ENCODE measurements at places on chromosomes 6 and 20.
A peak's percentile ranks its signal among the peaks of the same experiment; 100 is the strongest.

DNA sequence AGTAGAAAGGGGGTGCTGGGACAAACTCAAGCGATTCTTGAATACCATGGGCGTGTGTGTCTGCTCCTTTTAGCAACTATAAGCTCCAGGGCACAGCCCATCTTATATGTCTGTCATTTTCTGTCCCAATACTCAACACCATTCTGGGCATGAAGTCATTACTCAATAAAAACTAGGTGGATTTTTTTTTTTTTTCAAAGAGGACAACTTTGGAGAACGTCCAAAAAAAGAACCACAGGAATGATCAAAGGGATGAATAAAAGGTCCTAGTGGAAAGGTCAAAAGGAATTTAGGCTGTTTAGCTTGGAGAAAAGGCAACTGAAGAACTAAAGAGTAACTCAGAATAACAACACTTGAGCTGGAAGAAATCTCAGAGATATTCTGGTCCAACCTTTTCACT, 24.4 kb downstream of the UQCC1 start:
- no peak for DNase-seq

GRCh38 chr6:8195040-8195713, 92.8 kb upstream of the EEF1E1 start:
- no peak for DNase-seq

- DNase-seq: no peak
These were observed 183.7 kb upstream of the CEP162 start for GRCh38 chr6:84411060-84411629.

DNA sequence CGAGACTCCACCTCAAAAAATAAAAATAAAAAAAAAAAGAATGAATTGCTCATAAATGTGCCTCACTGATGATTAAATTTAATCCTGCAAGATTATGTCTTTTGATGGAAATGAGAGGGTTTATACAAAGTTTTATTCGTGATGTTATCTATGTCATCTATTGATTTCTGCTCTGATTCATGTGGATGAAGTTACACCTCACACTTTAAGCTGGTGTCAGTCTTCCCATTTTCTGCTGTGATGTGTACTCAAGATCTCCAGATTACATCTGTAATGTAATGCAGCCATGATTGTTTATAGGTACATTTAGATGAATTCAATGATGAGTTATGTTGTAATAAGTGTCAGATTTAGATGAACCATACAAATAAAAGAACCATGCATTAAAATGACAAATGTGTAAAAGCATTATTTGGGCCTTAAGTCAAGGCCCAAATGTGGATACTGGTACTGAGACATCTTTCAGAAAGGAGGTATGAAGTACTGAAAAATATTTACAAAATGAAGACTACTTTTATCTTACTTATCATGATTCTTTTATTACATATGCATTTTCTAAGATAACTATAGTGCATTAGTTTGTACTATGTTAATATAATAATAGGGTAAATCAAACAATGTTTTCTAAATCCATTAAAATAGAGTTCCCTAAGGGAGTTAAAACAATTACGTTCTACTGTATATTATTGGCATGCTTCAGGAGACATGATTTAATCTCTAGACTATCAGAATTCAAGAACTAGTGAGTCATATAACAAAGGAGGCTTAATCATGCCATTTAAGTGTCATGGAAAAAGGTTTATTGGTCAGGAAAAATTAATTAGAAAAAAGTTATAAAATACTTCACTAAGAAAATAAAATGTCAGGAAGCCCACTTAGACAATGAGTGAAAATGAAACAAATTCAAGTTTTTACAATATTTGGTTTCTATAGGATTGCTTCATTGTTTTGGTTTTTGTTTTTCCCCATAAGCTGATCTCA, 34.5 kb downstream of the HCRTR2 start:
- no peak for DNase-seq

DNA sequence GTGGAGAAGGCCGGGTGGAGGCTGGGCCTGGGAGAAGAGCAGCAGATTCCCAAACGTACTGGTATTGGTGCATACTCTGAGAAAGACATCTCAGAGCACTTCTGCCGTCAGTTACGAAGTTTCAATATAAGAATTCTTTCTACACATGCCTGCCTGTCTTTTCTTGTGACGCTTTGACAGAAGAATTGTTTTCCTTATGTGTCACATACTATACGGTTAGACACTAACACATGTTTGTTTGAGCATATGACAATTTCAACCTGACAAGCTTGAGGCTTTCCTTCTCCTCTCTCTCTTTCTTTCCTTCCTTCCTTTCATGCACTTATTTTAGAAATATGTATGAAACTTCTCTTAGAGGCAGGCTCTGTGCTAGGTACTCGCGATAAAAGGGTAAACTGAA, 360.0 kb downstream of the QKI start:
- no peak for DNase-seq

DNA sequence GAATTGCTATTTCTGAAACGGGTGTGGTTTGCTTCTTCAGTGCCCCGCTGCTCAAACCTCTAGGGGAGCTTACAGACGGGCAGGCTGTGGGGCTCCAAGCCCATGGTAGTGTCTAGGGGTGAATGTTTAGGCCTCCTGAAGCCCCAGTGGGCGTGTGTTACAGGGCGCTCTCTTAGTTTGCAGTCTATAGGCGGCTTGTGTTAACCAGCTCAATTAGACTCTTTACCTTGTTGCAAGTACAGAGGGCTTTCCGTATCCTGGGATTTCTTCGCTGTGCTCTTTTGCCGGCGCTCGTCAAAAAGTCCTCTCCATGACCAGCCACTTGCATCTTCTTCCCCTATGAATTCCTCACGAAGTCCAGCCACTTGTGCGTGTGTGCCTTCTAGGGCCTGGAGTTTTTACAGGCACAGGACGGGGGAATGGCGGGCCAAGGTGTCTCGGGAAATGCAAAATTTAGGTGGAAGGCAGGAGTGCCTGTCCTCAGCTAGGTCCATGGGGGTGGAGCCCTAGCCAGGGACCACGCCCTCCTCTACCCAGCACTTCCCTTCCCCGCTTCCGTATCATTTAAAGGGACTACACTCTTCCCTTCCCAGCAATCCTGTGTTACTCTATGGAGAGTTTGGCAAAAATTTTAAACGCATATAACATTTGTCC, 94.5 kb downstream of the HTR1B start:
- DNase-seq: peak; percentile 61

DNA sequence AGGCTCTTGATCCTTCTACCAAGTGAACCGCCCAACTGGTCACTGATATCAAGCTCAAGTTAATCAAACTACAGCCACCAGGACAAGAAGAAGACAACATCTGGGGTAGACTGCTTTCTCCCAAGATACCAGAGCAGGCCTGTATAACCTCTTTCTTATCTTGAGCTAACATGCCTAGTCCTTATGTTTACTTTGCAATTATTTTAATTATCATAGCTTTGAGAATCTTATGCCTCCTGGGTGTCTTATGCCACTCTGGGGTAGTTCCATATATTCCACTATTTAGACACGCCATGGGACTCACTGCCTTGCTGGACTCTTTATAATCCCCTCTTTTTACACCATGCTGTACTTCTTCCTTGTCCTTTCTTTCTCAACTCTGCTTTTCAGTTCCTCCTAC, 41.5 kb upstream of the ECI2 start:
- DNase-seq: no peak

DNA sequence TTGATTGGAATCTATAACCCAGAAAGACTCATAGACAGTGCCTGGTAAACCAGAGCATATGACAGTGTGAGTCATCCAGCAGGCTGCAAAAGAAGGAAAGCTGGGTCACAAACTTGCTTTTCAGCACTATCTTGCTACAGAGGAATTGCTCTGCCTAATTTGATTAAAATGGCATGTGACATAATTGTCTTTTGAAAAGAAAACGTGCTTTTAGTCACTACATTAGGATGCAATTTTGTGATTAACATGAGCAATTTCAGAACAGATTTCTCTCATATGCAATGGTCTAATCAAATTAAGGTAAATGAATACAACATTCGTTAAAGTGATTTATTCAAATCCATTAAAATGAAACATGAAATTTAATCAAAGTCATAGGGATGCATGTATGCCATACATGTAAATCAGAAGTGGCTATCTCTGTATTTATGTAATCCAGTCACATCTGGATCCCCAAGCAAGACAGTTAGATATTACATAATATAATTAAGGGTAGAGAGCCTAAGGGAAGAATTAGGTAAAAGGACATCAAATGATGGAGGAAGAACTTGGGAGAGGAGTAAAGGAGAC, 400.0 kb upstream of the HTR1E start:
- DNase-seq: no peak

DNA sequence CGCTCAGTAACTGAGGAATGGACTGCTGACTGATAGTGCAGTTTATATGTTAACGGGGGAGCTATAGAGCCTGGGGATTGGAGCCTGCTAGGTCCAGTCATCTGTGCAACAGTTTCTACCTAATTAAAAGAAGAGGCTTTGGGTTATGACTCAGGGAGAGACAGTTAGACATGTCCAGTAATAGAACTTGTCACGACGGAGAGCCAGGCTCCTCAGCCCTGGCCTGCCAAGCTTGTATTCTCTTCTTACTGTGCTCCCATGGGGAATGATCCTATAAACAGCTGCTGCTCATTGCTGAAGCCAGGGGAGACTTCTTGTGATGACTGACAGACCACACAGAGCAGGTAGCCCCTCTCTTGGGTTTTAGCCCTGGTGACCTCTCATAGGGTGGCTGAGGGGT, 69.3 kb downstream of the SYNJ2 start:
- DNase-seq: no peak

DNA sequence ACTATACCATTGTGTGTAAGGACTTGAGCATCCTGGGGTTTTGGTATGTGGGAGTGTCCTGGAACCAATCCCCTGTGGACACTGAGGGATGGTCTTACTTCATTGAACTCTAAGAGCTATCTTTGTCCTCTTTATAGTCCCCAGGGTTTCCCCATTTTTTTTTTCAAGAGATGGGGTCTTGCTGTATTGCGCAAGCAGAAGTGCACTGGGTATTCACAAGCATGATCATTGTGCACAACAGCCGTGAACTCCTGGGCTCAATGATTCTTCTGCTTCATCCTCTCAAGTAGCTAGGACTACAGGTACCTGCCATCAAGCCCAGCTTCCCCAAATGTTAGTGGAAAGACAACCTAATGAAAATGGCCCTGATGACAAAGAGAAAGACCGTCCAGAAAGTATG, 2.2 kb upstream of the ASCC3 start:
- DNase-seq: no peak

DNA sequence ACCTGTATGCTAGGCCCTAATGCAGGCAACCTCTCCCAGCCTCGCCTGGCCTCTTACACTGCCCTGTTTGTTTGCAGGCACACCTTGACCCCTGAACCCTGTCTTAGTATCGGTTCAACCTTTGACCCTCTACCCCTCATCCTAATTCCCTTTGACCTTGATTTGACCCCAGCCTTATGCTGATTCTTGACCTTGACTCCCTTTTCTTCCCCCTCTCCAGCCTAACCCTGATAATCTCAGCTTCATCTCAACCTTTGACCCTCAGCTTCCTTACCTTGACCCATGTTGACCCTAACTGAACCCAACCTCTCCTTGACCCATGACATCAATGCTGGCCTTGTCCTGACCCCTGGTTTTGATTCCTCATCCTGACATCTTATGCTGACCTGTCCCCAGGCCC, 33.8 kb downstream of the UQCC2 start:
- DNase-seq: no peak

- no peak for DNase-seq
These were observed 373.1 kb downstream of the CD109 start for GRCh38 chr6:74069089-74069581.

- no peak for DNase-seq
These were observed 505.9 kb upstream of the CHD6 start for GRCh38 chr20:42123981-42124473.

- DNase-seq: no peak
These were observed 1.9 kb downstream of the PLCB1 start for GRCh38 chr20:8133851-8134451.

GRCh38 chr20:19823971-19824370, 65.9 kb downstream of the RIN2 start:
- DNase-seq: no peak

GRCh38 chr6:40426346-40427066, 160.7 kb downstream of the LRFN2 start:
- no peak for DNase-seq

GRCh38 chr6:16421462-16421960, 183.1 kb downstream of the GMPR start:
- DNase-seq: no peak

- DNase-seq: no peak
These were observed 86.7 kb upstream of the F13A1 start for GRCh38 chr6:6407071-6407741.

Data from colonic mucosa (tissue), 4 donors.